ENCODE measurements at places on chromosomes 11 and 22.

DNA sequence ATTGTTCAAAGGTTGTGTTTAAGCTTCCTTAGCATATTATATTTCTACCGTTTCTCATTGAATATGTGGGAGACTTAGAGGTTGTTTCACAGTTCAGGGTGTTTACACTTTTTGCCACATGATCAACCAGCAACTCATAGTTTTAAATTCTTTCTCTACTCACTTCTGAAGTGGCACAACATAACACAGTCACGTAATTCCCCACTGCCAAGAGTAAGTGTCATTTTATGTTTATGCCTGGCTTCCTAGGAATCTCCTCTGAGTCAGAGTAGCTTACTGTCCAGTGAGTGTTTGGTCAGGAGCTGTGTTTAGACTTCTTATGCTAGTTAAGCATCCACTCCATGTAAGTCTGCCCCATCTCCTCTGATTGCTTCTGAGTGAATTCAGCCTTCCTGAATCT lies 520.8 kb upstream of the KIRREL3 start:
- DNase-seq: no peak

DNA sequence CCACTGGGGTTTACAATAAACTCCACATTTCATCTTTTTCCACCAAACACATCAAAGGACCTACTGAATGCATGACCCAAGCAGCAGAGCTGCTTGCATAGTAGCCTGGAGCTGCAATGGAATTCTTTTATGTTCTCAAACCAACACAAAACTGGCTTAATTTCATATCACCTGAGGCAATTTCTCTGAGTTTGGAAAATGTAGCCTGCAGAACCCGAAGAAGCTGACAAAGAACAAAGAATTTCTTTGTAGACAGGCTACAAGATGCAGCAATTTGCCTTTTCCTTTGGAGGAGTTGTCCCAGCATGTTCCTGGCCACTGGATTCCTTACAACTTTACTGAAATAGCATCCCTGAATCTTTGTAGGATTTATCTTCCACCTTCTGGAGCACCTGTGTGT lies 5.5 kb upstream of the TECTA start:
- DNase-seq: no peak

DNA sequence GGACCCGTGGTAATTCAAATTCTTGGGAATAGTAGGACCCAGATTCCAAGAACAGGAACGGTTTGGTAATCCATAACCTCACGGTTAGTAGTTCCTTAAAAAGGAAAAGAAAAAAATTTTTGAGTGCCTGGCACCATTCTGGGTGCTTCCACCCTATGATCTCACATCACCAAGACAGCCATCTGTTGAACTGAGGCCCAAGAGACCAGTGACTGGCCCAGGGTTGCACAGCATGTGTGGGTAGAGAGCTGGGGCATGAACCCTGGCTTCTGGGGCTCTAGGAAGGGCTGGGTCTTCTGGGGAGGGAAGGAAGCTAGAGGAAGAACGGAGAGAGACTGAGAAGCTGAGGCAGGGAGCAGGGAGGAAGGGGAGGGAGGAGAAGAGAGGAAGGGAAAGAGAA lies 4.7 kb upstream of the SPI1 start:
- no peak for DNase-seq

GRCh38 chr22:44546686-44547310 lies 48.8 kb upstream of the RTL6 start:
- DNase-seq: no peak

- no peak for DNase-seq
Measured at GRCh38 chr11:72617080-72617762, 57.0 kb downstream of the PDE2A start.

GRCh38 chr11:67312187-67313021 lies 9.1 kb downstream of the SSH3 start:
- no peak for DNase-seq

- peak; percentile 24 for DNase-seq
Measured at GRCh38 chr22:19962909-19963806, 21.5 kb upstream of the TXNRD2 start.

DNA sequence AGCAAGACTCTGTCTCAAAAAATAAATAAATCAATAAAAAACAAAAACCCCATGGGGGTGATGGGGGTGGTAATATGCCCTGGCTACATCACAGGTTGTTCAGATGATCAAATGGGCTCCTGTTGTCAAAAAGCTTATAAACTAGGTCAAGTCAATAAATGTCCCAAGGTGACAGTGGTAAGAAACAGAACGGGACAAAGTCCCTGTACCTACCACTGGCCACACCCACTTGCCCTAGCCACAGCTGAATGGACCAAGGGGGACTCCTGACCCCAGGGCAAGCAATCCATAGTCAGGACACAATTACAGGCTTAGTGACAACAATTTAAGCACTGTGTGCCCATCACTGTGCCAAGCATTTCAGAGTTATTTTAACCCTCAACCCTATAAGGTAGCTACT lies 6.0 kb downstream of the NAGA start:
- DNase-seq: no peak

GRCh38 chr11:109854731-109855130 lies 238.5 kb upstream of the ZC3H12C start:
- no peak for DNase-seq

- DNase-seq: no peak
Measured at GRCh38 chr22:50343541-50343935, 411 bp downstream of the PPP6R2 start.

DNA sequence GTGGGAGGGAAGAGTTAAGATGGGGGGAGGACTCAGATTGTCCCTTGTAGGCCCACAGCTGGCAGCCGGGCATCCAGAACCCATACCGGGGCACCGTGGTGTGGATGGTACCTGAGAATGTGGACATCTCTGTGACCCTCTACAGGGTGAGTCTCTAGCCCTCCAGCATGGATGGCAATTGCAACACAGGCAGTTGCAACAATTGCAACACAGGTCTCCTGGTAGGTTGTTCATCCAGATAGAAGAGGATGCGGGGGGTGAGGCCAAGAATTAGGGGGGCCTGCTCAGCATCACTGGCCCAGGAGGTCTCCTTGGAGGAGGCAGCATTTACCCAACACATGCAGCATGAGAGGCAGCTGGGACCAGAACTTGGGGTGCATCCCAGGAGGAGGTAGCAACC lies 3.4 kb downstream of the EHBP1L1 start:
- DNase-seq: no peak

- no peak for DNase-seq
Measured at GRCh38 chr22:34805771-34806170, 260.2 kb upstream of the ISX start.

GRCh38 chr11:126608658-126609057 lies 253.2 kb downstream of the ST3GAL4 start:
- DNase-seq: peak; percentile 48

DNA sequence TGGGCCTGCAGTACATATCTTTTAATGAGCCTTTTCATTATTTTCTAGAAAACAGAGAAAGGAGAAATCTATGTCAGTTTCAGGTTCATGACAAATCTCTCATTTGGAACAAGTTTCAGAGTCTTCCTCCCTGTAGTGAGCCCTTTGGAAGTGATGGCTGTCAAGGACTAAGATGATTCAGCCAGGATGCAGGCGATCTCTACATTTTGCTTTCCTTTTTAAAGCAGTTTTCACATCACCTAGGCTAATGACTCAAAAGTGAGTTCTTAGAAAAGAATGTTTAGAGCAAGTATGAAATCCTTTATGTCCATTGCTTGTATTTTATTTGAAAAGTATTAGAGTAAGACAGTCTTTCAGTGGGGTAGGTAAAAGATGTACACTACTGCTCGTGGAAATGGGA lies 130.1 kb downstream of the TRPC6 start:
- no peak for DNase-seq

GRCh38 chr11:72226701-72227100 lies 2.1 kb downstream of the INPPL1 start:
- no peak for DNase-seq

DNA sequence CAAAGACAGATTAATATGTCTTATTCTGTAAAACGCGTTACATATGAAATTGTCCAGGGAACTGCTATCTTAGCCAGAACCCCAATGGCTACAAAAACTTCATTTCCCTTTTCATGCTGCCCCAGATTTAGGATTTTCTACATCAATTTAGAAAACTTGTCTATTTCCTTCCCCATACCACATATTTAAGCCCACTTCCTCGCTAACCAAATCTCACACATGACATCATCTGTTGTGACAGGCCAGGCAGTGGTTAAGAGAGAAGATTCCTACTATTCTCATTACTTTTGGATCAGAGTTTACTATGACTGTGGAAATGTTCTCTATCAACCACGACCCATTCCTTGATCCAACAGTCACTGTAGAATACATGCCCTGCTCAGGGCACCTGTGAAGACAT lies 15.9 kb downstream of the CCDC82 start:
- DNase-seq: no peak

GRCh38 chr11:102614485-102614884 lies 10.6 kb downstream of the MMP20 start:
- no peak for DNase-seq

DNA sequence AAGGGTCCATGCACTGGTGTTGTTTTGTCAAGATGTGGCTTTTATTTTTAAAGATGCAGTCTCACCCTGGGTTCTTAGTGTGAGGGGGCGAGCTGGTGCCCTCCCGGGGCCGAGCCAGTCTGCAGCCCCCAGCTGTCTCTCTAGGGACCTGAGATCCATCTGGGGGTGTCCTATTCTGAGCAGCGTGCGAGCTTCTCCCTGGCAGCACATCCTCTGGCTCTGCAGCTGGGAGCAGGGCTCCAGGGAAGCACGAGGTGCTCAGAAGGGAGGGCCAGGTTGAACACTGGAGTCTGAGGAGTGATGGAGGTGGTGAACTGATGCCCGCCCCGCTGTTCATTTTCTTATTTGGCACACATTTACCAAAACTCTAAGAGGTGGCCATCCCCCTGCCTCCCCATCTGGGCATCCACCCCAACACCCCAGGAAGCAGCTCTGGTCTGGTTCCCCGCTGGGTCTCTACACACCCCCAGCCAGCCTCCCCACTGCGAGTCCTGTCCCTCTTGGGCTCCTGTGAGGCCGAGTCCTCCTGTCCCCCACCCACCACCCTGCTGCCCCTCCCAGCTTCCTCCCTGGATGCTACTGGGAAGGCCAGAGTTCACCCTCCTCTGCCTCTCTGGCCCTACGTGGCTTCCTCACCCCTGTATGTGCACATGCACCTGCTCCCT lies 956.4 kb downstream of the BRD1 start:
- no peak for DNase-seq

- no peak for DNase-seq
Measured at GRCh38 chr11:2104524-2105440, 34.4 kb downstream of the IGF2 start.

DNA sequence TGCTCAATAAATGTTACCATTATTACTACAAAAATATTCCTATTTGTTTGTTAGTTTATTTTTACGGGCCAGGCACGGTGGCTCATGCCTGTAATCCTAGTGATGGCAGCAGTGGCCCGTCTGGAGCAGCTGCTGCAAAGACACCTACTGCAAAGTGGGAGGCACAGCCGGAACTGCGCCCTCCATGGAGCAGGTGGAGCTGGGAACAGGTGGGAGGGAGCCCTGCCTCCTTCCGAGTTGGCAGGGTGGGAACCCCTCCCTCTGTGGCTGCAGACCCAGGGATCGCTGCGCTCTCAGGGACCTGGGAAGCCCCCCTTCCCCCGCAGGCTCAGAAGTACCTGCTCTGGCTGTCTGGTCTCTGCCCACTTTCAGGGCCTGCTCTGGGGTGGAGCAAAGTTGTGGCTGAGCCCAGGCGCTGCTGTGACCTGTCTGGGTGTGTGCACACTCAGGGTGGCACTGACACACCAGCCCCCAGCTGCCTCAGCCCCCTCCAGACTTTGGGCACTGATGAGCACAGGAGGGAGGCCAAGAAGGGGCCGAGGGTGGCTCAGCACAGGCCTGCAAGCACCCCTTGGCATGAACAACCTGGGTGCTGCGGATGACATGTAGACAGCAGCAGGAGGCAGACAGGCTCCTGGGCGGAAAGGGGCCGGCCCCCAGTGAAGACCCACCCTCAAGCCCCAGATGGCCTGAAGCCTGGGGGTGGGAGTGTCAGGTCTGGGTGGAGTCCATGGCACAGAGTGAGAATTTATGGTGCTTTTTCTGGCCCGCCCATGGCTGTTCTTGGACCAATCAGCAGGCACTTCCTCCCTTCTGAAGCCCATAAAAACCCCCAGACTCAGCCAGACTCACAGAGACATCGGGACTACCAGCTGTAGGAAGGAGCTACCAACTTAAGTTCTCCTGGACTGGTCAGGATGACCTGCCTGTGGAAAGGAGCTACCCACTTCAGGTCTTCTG lies 103.7 kb upstream of the CLMP start:
- DNase-seq: no peak

DNA sequence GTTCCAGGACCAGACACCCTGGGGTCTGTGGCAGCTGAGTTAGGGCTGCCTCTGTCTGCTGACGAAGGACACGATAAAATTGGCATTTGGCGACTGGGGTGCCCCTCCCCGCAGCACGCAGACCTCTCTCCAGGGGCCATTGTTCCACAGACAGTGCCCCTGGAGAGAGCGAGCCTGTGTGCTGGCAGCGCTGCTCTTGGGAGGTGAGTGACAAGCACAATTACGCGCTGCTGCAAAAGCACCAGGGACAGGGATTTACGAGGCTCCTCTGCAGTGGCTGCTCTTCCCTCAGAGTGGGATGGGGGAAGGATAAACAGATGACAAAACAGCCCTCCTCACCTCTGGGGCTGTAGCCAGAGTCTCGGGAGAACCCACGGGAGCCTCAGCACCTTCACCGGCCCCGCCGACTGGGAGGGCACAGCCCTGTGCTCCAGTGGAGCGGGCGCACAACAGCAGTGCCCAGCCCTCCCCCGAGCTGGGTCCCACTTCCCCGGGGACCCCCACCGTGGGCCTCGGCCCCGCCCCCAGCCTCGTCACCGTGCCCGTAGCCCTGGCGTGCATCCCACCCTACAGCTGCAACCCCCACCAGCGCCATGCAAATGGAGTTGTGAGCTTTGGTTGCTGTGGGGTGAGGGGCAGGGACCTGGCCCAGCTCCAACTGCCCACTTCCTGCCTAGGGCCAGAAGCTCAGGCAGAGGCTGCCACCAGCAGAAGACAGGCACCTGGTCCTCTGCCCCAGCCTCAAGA lies 19.6 kb downstream of the CHID1 start:
- DNase-seq: peak; percentile 55

GRCh38 chr11:111172321-111172862 lies 73.1 kb upstream of the POU2AF2 start:
- no peak for DNase-seq

- no peak for DNase-seq
Measured at GRCh38 chr11:126560221-126560620, 204.7 kb downstream of the ST3GAL4 start.

DNA sequence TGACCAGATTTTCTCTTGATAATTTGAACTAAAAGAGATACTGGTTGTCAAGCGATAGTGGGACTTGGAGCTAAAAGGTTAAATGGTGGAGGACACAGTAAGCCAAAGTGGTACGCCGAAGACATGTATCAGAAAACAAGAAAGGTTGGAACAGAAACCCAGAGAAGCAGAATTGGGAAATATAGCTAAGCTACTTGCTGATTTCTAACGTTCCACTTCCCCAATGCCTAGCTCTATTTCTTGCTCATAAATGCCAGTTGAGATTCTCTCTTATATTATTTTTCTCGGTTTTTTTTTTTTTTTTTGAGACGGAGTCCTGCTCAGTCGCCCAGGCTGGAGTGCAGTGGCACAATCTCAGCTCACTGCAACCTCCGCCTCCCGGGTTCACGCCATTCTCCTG lies 12.7 kb downstream of the TMEM41B start:
- DNase-seq: no peak

- no peak for DNase-seq
Measured at GRCh38 chr11:33168709-33169200, 7.5 kb upstream of the CSTF3 start.

Data from NCI-H345 (cell line).